ENCODE measurements at places on chromosomes 3 and 15.

DNA sequence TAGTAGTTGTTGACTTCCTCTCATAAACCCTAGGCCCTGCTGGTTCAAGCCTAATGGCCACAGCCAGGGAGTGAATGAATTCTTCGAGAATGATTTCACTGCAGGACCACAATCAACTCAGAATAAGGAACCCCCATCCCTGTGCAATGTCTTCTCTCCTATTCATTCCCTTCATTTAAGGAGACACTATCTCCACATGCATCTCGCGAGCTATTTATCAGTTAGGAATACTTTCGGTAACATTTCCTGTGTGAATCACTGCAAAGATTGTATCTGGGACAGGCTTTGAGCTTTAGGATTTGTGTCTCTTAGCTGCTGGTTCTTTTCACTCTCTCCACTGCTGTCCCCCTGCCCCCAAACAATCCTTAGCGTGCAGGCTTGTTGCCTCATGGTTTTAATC is 94.4 kb downstream of the MYLK start:
- DNase-seq: no peak

- DNase-seq: no peak
Observed at GRCh38 chr15:45521596-45522327, 793 bp downstream of the SLC30A4 start.

DNA sequence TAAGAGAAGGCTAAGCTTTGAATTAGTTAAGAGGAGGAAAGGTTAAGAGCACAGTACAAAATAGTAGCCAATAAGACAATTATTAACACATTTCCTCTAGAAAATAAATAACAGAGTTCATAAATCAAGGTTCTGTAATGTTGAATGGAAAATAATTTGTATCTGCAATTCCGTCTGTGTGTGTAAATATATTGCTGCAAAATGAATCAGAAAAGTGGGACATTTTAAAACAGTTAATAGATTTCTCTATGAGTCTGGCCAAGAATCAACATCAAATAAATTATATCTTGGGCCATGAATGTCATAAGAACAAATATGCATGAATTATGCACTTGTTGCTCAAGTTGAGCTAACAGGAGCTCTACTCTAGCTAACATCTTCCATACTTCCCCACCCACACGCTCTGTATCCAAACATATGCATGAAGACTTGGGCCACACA is 14.2 kb upstream of the SUCNR1 start:
- no peak for DNase-seq

- no peak for DNase-seq
Observed at GRCh38 chr3:122167630-122168029, 15.8 kb upstream of the CASR start.

DNA sequence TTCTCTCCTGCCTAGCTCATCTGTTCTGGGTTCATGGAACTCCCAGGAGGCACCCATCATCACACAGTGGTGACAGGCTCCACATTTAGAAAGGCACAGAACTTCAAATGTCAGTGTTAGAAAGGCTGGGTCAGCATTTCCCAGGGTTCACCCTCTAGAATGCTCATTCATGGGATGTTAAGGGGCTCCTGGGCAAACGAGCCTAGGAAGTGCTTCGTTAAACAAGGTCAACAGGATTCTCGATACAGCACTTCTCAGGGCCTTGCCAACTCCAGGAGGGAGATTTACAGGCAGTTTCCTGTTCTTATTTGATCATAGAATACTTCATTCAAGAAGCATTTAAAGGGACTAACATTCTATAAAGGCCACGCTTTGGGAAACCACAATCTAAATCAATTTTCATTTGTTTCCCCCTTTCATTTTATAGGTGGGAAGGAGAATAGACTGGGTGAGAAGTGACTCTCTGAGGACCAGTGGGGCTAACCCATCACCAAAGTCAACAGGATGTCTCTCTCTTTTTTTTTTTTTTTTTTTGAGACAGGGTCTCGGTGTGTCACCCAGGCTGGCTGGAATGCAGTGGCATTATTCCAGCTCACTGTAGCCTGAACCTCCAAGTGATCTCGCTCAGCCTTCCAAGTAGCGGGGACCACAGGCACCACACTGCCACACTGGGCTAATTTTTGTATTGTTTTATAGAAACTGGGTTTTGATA is 14.3 kb downstream of the IGDCC4 start:
- DNase-seq: no peak

GRCh38 chr15:58440158-58440910 is 8.5 kb downstream of the LIPC start:
- peak; percentile 22 for DNase-seq

DNA sequence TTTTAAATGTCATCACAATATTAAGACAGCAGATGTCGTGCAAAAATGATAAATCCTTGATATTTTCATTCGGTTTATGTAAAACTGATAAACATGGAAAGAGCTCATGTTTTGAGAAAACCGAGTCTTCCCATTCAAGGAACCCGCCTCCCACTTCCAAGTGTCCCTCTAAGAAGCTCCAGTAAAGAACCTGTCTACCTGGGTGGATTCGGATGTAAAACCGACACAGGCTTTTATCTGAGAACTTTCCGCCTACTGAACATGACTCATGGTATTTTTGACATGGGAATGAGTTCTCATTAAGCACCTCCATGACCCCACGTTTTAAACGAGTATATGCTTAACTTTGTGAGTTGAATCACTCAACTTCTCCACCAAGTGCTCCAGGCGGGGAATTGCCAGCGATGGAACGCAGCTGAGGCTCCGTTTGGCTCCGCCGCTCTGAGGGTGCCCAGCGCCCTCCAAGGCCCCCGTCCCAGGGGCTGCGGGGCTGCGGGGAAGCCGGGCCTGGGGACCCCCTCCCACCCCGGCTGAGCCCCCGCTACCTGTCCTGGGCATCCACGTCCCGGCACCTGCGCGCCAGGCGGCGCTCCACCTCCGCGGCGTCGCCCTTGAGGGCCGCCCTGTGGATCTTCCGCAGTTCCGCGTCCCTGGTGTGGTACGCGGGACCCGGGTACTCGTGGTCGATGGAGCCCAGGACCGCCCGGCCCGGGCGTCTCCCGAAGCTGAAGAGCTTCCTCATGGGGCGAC is 119.9 kb downstream of the LMLN start:
- DNase-seq: no peak

GRCh38 chr3:166570102-166570501 is 732.9 kb upstream of the BCHE start:
- no peak for DNase-seq

- no peak for DNase-seq
Observed at GRCh38 chr3:66747696-66748095, 246.9 kb upstream of the LRIG1 start.

DNA sequence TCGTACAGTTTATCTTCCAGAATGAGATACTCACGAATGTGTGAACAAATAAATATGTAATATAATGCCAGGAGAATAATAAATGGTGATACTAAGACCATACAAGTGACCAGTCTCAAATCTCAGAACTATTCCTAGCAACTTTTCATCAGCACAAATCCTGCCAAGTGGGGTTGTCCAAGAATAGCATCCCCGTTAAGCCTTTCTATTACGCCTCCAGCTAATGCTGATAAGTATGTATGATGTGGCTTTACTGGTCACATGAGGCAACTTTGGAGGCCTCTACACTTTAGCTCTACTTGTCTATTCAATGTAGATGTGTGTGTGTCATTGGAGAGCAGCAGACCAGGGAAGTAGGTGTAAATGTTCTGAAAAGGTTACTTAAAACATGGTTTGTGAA is 129.5 kb downstream of the KCNMB2 start:
- DNase-seq: no peak

DNA sequence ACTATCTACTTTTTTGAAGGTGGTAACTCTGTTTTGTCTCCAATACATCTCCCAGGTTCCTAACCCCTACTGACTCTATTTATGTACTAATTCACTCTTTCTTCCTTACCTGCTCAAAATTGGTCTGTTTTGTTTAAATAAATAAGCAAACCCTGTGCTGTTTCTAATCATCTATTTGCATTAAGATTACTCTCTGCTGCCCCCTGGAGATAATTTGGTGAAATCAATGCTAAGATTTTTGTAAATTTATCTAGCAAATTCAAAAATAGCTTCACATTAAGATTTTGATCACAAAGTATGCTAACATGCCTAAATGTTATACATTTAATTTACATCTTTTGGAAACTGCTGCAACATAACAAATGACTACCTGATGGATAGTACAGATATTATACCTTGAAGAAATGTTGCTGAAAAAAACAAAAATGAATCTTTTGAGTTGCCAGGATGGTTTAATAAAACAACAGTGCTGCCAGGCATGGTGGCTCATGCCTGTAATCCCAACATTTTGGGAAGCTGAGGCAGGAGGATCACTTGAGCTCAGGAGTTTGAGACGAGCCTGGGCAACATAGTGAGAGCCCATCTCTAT is 4.4 kb upstream of the CD200R1 start:
- DNase-seq: no peak

- no peak for DNase-seq
Observed at GRCh38 chr15:41115161-41115651, 874 bp downstream of the INO80 start.

GRCh38 chr3:152737021-152737908 is 97.7 kb upstream of the P2RY1 start:
- DNase-seq: peak; percentile 9

GRCh38 chr15:85579957-85580694 is 199.7 kb downstream of the AKAP13 start:
- no peak for DNase-seq

DNA sequence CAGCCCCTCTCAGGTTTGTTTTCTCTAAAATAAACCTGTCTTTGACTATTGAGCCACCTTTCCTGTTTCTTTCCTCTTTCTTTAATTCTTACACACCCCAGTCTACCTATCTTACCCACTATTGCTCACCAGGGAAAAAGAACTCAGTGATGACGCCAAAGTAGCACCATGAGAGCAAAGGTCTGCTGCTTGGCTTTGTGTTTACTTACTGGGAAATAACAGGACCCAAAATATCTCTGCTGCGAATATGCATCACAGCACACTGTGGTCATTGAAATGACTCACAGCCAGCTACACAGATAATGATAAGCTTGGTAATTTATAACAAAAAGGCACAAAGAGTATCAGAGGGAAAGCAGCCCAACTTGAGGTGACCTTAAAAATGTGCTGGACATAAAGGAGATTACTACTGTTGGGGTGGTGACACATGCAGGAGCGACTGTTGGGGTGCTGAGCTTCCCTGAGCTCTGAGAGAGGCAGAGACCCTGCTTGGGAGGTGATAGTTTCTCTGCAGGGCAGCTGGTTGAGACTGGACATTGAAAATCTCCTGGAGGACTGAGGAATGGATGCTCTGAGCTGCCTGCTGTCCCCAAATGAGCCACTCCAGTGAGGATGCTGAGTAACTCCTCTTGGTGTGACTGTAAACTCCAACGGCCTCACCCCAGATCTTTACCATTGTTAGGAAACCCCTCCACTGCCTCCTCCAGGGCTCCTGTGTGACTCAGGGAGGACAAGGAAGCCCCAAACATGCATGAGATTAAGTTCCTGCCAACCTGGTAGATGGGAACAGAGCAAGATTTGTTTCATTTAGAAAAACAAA is 14.5 kb downstream of the EFCAB12 start:
- peak; percentile 72 for DNase-seq

DNA sequence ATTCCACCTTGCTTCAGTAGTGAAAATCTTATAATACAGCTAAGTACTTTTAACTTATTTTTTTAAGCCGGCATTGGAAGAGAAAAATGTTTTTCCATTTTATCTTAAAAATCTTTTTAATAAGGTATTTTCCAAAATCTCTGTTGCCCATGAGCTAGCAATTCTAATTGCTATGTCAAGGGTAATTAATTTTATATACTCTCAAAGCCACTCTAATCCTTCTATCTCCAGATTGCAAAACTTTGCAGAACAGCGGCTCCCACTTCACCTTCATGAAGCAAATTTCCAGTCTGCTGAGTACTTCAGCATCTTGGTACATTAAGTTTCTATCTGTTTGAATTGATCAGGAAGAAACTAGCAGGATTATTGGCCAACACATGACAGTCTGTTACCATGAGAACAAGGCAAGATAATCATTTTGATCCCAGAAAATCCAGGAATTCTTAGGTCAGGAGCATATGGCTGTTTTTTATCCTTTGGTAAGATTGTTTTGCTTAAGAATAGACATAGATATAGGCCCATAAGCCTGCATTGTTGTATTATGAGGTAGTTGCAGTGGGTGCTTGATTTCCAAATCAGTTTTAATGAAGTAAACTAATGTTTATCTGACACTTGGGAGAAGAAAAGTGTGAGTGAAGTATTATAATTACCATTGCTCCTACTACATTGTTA is 6.0 kb downstream of the TIPARP start:
- DNase-seq: no peak

GRCh38 chr15:42108189-42108588 is 13.8 kb upstream of the PLA2G4D start:
- no peak for DNase-seq

DNA sequence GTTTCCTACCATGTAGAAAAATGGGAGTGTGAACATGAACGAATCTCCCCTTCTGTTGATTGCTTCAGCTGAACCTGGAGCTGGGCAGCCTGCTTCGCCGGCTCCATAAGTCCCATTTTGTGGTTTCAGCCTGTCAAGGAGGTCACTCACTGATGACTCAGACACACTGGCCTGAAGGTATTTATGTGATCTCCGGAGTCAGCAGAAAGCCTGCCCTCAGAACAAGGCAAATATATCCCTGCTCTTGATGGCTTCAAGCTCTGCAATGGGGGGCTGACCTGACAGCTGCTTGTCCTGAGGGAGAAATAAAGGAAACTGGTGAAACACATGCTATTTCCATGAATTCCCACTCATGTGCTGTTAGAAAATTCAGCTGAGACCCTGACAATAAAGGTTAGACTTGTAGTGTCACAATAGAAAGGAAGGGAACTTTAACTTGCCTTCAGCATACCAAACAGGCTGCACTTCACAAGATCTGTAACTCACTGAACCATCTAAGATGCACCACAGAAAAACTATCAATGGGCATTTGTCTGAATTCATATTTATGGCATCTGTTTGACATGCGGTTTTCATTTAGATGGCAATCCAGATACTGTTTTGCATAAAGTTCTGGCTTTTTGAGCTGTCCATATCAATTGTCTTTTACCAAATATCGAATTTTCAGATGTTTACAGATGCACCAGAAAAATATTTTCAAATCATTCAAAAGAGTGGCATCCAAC is 282.0 kb upstream of the VEPH1 start:
- DNase-seq: peak; percentile 48

DNA sequence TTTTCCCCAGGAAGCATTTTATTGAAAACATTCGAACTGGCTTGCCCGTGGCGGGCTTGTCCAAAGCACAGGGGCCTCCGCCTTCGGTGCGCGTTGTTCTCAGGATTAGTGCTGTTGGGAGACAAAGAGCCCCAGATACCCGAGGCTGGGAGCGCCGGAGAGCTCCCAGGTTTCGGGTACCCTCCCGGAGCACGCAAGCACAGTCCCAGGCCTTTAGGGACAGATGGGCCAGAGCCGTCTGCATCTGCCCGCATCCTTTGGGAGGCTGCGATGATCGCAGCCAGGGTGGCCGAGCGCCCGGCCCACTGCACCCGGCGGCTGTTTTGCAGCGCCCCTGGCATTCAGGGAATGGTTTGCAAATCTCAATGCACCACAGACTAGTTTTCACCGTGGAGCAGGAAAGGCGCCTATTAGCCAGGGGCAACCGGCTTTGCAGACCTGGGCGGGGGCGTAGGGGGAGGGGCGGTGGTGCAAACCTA is 5.0 kb upstream of the FEZF2 start:
- no peak for DNase-seq

GRCh38 chr3:86937306-86937791 is 53.6 kb downstream of the VGLL3 start:
- no peak for DNase-seq

Data from H54 (cell line).